ENCODE measurements at places on chromosomes 4 and X.

DNA sequence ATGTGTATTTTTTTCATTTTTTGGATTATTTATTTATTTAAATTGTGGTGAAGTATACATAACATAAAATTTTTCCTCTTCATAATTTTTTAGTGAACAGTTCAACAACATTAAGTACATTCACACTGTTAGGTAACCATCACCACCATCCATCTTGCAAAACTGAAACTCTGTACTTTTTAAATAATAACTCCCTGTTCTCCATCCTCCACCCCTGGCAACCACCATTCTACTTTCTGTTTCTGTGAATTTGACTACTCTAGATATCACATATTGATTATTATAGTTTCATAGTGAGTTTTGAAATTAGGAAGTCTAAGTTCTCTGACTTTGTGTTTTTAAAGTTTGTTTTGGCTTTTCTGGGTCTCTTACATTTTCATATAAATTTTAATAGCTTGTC lies 89.3 kb upstream of the STX18 start:
- no peak for DNase-seq

- no peak for DNase-seq
Measured at GRCh38 chr4:18880871-18881270, 859.3 kb upstream of the LCORL start.

DNA sequence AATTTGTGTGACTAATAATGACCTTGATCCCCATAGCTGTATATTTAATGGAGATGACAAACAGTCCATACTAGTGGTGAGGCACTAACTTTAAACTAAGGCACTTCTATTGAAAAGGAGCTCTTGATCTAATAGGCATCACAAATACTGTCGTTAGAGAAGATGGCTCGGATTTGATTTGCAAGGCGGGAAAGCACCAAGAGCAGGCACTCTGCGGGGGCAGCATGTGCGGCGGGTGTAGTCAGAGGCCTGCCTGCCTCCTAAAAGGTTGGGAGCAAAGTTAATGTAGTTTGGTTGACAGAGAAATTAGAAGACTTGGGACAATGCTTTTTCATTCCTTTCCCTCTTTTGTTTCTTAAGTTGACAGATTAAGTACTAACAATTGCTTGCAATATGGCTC lies 278.8 kb downstream of the CFAP299 start:
- DNase-seq: no peak

DNA sequence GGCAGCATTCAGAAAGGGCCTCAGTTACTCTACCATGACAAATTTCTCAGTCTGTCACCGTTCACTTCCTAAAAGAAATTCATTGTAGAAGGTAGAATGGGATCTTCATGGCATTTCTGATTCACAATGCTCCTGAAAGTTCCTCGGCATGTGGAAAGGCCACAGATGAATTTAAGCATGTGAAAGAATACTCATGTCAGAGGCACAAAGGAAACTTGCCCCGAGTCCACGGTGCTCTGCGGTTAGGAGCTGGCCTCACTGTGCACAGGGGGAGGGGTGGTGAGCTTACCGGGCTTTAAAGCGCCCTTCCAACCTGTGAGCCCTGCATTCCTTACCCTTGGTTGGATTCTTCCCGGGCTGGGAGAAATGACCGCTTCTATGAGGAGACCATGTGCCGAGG lies 9.3 kb downstream of the TKTL1 start:
- no peak for DNase-seq

DNA sequence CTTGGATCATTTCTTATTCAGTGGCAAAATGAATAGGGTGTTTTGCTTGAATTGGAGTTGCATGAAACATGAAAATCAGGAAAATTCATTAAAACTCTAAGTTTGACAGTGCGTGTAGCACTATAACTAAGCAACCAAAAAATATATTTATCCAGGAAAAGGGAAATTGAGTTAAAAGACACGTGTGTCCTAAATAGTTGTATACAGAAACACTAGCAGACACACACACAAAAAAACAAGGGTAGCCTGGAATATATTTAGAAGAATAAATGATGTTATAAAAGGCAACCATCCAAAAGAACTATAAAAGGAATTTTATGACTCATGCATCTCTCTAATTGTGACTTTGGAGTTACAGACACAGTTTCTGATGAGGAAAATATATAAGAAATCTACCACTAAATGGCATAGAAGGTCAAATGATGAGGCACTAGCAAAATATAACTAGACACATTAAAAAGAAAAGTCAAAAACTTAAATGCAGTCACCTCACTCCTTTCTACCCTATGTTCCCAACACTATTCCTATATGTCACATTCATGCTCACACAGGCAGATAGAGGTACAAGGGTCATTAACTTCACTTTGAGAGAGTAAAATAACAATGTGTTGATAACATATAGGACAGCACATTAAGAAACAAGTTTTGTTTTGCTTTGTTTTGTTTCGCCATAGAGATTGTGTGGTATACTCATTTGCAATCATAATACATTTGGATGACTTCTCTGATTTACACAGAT lies 793.6 kb upstream of the INTU start:
- DNase-seq: no peak

DNA sequence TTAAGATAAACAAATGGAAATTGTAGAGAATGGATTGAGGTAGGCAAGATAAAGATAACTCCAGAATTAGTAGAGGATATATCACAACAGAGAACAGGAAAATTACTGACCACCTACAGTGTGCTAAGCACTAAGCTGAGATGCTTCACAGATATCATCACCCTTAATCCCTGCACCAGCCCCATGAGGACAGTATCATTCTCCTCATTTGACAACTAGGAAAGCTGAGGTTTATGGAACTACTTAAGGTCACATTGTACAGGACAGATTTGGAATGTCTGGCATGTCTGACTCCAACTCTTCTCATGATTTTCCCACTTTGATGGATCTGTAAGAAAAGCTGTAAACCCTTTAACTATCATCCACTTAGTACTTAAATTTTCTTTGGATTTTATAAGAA lies 95.5 kb downstream of the CASK start:
- no peak for DNase-seq

GRCh38 chr4:30924495-30924894 lies 204.3 kb downstream of the PCDH7 start:
- DNase-seq: no peak

DNA sequence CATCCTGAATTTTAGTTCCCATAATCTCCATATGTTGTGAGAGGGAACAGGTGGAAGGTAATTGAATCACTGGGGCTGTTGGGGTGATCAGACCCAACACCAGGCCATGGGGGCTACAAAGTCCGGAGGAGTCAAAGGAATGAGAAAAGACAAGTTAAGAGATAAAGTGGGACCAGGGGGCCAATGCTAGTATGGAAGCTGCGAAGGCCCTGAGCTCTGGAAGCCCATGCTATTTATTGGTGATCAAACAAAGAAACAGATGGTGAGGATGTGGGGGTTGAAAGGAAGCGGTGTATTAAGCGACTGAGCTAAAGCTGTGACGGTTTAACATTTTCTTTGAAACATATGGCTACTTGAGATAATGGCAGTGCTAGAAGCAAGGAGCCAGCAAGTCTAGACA lies 132.8 kb downstream of the PDGFC start:
- no peak for DNase-seq

DNA sequence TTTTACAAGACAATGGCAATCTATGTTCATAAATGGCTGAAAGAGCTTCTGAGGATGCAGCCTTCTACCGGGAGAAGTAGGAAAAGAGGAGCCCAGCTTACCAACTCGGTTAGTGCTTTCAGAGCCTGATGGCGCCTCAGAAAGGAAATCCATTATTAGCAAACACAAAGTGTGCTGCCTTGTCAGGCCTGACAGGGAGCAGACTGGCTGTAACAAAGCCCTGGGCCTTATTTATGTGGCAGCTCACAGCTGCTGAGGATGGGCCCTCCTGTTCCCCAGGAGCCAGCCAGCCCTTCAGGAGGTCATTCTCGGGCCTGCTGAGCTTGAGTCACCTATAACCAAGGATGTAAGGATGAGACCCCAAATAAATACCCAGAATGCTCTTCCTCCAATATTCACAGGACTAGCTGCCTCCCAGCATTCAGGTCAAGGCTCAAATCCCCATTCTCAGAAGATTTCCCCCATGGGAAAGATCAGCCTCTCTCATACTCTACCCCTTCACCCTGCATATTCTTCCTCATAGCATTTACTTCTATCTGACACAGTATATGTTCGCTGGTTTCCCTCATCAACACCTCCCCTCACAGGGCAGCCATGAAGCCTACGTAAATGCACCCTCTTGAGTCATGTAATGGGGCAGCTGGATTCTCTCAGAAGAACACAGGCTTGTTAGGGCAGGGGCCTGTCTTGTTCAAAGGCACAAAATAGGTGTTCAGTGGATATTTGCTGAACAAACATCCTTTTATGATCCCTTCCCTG lies 227.0 kb upstream of the RASGEF1B start:
- DNase-seq: no peak

- DNase-seq: no peak
Measured at GRCh38 chr4:135775909-135776308, 1574.3 kb upstream of the PABPC4L start.

GRCh38 chr4:131091896-131092295 lies 1995.9 kb downstream of the C4orf33 start:
- no peak for DNase-seq

- DNase-seq: no peak
Measured at GRCh38 chr4:72112514-72113156, 80.8 kb downstream of the NPFFR2 start.
